ENCODE measurements at places on chromosomes 5 and 9.

DNA sequence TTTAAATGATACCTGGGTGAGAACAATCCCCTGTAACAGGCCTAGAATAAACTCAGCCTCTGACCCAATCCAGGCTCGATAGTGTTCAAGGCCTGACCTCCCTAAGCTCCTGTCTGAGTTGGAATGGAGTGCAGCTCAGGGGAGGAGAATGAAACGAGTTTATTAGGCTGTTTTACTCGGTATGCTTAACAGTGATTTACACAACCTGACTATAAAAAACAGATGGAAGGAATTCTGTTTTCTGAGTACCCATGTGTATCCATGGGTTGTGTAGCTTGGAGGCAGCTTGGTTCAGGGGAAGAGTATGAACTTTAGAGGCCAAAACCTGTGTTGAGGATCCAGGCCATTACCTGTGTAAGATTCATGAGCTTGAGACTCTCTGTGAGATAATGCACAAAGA lies 67.8 kb downstream of the PCSK5 start:
- no peak for DNase-seq

DNA sequence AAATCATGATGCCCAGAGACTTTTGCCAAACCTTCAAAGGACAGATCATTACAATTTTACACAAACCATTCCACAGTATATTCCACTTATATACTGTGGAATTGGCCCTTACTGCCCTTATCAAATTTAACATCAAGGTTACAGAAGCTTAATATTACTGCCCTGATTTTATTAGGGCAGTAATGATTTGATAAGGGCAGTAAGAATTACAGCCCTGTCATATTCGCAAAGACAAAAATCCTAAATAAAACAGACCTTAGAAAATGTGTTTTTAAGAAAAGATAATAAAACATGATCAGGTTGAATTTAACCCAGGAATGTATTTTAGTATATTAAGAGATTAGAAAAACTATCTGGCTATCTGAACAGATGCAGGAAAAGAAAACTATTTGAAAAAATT lies 7.7 kb upstream of the TMEM161B start:
- DNase-seq: no peak

DNA sequence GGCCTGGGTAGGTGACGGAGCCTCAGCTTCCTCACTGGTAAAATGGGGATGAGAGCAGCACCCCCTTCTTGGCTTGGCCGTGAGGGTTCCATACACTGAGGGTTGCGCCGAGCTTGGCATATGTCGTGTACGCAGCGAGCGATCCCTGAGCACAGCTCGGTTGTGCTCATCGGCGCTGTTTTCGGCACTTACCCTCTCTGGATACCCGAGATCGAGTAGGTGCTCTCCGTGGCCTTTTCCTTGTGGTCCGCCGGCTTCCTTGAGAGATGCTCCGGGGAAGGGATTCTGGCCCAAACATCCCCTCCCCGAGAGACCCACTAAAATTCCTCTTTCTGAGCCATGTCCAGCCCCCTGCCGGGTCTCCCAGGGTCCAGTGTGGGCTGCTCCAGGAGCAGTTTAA lies 40.0 kb upstream of the HMCN2 start:
- peak; percentile 36 for DNase-seq

DNA sequence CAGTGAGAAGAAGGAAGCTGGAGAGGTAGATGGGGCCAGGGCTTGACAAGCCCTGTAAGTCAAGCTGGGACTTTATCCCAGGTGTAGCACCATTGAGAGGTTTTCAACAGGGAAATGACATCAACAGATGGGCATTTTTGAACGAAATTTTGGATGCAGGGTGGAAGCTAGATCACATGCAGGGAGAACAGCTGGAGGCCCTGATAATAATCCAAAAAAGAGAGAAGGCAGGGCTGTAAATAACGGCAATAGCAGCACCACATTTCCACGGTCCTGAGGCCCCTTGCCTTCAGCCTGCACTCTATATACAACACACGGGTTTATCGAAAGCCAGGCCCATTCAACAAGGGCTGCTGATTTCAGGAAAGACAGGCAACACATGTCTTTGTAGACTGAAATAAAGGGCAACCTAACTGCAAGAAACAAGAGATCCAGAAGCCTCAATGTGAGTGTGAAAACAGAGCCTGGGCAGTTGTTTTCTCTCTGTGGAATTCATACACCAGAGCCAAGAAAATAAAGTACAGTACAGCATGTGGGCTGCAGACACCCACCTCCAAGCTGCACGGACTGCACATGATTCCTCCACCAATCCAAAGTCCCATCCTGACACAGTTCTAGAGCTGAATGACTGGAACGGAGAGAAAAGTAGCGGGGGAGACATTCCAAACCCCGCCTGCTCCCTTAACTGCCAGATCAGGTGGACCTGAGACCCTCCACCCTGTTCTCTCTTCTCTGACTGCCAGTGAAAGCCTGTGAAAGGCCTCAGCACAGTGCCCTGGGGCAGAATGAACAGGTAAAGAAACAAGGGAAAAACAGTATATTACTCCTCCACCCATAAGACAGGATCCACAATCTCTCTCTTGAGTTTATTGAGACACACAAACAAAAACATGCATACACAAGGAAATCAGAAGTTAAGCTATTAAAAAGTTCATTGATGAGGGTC lies 36.3 kb downstream of the KLHL3 start:
- no peak for DNase-seq

DNA sequence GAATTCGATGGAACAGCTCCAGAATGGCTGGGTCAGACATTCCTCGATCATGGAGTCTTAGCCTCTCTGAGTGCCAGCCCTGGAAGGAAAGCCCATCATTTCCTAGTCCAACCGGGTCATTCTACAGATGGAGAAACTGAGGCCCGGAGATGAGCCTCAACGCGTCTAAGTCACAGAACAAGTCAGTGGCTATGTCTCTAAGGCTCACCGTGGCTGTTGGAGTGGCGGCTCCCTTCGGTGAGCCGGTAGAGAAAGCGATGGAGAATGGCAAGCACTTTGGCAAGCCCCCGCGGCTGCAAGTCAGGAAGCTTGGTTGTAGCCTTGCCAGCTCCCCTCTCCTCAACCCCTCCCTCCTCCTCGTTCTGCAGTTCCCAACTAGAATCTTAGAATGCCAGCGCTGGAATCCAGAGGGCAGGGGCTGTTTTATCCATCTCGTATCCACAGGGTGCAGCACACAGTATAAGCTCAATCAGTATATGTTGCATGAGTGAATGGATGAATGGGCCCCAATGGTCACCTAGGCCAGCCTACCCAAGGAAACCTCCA lies 438 bp upstream of the ARSI start:
- no peak for DNase-seq

GRCh38 chr5:71778678-71779276 lies 59.7 kb downstream of the CARTPT start:
- no peak for DNase-seq

DNA sequence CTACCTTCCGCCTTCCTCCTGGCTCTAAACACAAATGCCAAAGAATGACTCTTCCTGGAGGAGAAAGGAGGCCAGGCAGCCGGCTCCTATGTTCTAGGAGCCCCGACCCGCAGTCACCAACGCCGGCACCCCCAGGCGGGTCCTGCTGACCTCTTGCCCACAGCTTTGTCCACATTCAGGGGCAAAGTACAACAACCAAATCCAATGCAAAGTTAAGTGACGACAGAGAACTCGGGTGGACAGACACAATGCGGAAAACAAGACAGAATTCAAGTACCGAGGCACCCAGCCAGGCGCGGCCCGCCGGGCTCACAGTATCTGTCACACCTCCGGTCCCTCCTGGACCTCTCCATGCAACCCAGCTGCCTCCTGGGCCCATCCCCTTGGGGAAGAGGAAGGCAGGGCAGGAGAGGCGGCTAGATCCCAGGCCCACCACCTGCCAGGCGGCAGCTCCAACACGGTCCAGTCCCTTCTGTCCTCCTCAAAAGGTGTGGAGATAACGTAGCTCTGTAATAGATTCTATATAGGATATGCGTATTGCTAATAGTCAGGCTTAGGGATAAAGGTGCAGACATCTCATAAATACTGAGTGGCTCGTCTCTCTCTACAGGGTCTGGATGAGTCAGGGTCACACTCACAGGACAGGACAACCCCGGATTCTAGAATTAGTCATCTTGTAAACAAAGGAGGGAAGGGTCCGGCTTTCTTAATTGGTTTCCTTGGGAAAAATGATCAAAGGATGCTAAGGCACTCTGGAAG lies 46.9 kb upstream of the UBAC1 start:
- DNase-seq: no peak

- no peak for DNase-seq
Observed at GRCh38 chr5:150557509-150557872, 49.6 kb downstream of the NDST1 start.

- no peak for DNase-seq
Observed at GRCh38 chr9:116219686-116220085, 66.1 kb downstream of the PAPPA start.

GRCh38 chr5:154168395-154168794 lies 22.1 kb upstream of the GALNT10 start:
- no peak for DNase-seq

DNA sequence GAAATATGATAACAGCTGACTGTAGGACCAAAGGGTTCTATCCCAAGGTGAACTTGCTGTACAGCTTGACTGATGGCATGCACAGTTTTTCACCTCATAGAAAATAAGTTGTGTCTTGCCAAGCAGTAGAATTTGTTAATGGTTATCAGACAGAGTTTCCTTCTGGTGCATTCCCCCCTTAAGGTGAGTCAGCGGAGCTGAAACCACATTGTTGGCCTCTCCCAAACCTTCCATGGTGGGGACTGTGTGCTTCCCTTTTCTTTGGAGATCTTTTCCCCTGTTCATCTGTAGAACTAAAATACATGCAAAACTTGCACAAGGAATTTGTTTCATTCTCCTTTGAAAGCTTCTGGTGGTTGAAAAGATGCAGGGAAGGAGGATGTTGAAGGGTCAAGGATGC lies 179.8 kb downstream of the FGF1 start:
- no peak for DNase-seq

GRCh38 chr9:95942016-95942415 lies 66.5 kb downstream of the ERCC6L2 start:
- DNase-seq: no peak

DNA sequence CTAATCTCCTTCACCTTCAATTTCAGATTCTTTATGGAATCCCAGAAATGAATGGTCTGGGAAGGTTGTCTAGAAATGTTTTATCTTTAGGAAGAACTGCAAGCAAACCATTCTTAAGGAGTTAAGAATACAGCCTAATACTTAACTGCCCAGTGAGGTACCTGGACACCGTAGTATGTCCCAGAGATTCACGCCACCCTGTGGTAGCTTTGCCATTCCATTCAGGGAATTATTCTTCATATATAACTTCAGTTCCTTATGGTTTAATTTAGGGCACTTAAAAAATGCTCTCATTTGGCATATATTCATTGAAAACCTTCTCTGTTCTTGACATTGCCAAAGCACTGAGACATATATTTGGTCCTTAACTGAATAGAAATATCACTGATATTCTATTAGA lies 49.7 kb downstream of the ACTBL2 start:
- DNase-seq: no peak

DNA sequence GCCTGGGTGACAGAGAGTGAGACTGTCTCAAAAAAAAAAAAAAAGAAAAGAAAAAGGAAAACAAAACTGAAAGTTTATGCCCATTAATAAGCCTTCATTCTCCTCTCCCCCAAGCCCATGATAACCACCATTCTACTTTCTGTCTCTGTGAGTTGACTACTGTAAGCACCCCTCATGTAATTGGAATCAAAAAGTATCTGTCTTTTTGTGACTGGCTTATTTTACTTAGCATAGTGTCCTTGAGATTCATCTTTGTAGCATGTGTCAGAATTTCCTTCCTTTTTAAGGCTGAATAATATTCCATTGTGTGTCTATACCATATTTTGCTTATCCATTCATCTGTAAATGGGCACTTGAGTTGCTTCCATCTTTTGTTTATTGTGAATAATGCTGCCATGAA lies 14.0 kb upstream of the TMEM171 start:
- DNase-seq: no peak

GRCh38 chr5:127072861-127073846 lies at the start of gene C5orf63:
Gene C5orf63, minus strand, starts transcription at chr5:127073502. Its CDS starts 14,507 bp downstream, at chr5:127058995.
- DNase-seq: peak; percentile 82

DNA sequence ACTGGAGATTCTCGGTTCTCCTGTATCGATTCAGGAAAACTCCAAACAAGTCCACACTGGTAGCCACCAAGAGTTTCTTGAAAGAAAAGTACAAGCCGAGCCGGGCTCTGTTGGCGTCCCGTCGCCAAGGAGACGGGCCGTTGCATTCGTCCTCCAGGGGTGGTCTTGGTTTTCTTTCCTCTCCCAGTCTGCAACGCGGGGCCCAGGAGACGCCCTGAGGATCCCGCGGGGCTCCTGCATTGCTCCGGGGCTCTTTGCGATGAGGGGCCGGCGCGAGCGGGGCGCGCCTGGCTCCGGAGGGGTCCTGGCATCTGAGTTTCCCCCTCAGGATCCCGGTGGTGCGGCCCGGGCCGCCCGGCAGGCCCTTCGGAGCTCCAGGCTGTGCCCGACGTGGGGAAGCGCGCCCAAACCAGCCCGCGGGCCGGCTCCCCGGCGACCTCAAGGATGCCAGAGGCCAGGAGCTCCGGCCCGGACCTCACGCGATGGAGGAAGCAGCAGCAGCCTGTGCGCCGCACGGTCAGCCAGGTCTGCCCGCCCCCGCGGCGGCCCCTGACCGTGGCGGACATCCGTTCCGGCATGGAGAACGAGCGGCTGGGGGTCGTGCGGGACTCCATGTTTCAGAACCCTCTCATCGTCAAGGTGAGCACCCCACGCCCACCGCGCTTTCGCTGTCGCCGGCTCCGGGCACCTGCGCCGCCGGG lies at the start of gene CFAP77:
Gene CFAP77, plus strand, starts transcription at position 384 of the 701 bp plus-strand sequence. Its CDS starts 61 bp downstream, at position 445.
- DNase-seq: peak; percentile 69

DNA sequence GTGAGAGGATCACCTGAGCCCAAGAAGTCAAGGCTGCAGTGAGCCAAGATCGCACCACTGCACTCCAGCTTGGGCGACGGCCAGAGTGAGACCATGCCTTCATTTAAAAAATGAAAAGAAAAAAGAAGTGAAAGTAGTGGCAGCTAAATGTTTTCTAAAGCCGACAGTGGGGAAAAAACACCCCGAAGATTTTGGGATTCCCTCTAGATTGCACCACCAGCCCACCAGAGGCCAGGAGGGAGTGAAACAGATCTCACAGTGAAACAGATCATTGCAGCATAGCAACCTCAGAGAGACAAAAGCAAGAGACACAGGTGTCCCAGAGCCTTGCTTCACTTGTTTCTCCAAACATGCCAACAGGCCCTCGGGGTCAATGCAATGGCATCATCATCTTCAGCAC lies 156.8 kb downstream of the PAX5 start:
- DNase-seq: no peak

Data from Right ventricle myocardium superior (tissue), 1 donor.